SHP77 (cell line): ENCODE measurements at places on chromosomes 11 and 22.

DNA sequence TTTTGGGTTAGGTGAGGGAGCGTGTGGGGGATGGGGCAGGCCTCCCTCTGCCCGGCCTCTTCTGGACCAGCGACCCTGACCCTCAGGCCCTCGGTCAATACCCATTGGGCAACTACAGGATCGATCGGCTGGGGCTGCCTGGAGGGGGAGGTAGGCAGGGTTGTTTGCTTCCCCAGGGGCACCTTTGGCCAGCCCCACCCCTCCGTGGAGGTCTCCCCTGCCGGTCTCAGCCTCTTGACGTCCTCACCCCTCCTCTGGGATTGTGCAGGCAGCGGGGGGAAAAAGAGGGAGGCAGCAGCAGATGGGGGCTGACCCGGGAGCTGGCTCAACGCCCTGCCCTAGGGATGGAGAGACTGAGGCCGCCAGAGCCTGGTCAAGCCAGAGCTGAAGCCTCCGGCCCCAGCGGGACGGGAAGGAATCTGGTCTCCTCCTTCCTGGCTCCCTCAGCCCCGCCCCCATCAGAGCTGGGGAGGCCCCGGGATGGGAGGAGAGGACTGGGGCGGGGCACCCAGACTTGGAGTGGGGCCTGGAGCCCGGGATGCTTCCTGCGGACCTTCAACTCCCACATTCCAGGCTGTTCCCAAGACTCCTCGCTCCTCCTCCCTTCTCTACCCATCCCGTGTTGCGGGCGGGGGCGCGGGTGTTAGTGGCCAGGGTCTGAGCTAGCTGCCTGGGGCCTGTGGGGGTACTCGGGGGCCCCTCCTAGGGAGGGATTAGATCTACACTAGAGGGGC is 14.4 kb upstream of the CDC42EP1 start:
- no peak for DNase-seq

DNA sequence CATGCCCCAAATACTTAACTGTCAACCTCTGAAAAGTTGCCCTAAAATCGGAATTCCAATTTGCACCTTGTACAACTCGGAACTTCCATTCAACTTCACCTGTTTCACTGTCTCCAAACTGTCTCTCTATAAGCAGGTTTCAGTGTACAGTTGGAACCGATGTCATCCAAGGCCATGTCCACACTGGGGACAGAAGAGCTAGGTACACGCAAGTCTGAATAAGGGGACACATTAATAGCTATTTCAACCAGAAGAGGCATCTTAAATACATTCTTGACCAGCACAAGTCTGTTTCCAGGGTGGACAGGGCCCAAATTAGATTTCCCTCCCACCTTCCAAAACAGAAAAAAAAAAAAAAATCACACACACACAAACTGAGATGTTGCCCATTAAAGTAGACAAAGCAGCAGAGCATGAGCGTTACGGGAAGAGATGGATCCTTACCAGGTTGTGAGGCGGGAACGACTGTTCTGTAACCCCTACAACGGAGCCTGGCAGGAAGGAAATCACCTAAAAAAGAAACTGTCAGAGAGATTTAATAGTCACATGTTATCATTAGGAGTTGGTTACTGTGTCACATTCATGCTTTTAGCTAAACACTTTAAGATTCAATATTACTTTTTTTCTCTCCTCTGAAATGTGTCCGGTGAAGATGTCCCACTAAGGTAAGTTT is 1.7 kb downstream of the CREBZF start:
- no peak for DNase-seq

- DNase-seq = no peak
Measured at GRCh38 chr11:94310191-94310875, 6.0 kb downstream of the IZUMO1R start.

DNA sequence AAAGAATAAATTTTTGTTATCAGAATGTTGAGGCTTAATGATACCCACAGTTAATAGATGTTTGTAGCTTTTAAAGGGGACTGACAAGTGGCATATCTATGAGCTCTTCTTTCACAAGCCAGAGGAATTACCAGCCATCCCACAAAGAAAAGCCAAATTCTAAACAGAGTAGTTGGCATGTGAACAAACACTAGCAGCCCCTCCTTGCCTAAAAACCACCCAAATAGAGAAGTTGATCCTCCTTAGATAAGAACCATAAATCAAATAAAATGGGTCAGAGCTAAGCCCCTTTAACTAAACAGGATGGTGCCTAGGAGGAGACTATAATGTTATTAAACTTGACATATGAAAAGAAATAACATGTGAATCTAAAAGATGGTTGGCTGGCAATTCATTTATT is 11.4 kb downstream of the LPXN start:
- no peak for DNase-seq

- DNase-seq = no peak
Measured at GRCh38 chr11:7551571-7551970, 37.8 kb downstream of the PPFIBP2 start.

GRCh38 chr11:122728561-122728960 is 73.0 kb downstream of the UBASH3B start:
- DNase-seq = no peak

- no peak for DNase-seq
Measured at GRCh38 chr22:25084405-25085107, 115.1 kb upstream of the CRYBB3 start.

GRCh38 chr11:91866642-91867041 is 358.0 kb upstream of the FAT3 start:
- no peak for DNase-seq

GRCh38 chr11:109267293-109268095 is 154.5 kb upstream of the C11orf87 start:
- no peak for DNase-seq

- DNase-seq = no peak
Measured at GRCh38 chr11:17692931-17693330, 26.4 kb upstream of the MYOD1 start.

DNA sequence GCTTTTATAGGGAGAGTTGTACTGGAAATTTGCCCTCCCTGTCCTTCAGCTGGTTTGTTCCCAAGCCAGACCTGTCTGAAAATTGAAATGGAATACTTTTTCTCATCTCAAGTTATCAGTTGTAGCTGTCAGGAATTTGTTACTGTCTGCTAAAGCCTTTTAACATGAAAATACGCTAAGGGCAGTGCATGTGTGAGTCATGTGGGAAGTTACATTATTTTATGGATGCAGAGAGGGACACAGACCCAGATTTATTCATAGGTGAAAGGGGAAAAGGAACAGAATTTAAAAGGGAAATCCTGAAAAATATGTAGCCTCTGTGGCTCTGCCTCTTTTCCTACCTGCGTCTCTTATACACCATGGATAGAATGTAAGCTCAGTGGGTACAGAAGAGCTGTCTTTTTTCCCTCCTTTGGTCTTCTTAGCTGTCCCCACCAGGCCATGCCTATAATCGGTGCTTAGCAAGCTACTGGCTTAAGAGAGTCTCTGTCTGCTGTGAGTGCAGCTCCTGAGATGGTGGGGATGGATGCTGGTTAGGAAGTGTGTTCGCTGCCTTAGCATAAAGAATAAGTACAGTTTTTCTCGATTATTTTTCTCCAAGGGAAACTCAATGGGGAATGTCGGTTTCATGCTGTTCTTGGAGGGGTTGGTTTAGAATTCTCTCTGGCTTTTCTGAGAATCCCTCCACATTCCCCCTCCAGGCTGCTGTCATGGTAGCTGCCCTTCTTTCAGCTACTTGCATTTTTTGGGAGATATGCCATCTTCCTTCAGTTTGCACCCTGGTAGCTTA is 166.8 kb downstream of the TEAD1 start:
- DNase-seq = no peak

- peak; percentile 21 for DNase-seq
Measured at GRCh38 chr11:83157594-83158356, 844 bp downstream of the PCF11 start.

- no peak for DNase-seq
Measured at GRCh38 chr22:21904250-21904789, 36.9 kb upstream of the MAPK1 start.

GRCh38 chr11:66327171-66328030 is 8.8 kb downstream of the RIN1 start:
- DNase-seq = no peak

DNA sequence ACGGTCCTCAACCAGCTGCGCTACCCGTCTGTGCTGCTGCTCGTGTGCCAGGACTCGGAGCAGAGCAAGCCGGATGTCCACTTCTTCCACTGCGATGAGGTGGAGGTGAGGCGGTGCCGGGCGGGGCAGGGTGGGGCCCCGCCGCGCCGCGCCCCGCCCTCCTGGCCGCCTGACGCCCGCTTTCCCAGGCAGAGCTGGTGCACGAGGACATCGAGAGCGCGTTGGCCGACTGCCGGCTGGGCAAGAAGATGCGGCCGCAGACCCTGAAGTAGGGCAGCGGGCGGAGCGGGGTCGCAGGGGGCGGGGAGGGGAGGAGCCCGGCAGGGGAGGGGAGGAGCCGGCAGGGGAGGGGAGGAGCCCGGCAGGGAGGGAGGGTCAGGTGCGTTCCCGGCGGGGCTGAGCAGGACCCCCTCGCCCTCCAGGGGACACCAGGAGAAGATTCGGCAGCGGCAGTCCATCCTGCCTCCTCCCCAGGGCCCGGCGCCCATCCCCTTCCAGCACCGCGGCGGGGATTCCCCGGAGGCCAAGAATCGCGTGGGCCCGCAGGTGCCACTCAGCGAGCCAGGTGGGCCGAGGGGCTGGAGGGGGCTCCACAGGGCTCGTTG is 14.7 kb downstream of the EPS8L2 start:
- no peak for DNase-seq

DNA sequence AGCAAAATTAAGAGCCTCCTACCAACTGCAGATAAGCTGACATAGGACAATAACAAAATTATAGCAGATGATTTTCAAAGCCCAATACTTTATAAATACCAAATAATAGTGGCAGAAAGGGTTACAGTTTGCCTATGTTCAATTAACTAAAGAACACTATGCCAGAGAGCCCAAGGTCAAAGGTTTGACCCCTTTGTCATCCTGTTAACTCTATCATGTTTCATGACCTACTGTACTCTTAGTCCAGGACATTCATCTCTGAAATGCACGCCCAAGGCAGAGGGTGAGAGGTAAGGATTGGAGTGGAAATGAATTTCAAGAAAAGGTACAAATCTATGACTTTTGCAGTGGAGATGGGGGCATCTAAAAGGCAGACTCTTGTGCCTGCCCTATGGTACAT is 70.6 kb downstream of the DDIAS start:
- no peak for DNase-seq

DNA sequence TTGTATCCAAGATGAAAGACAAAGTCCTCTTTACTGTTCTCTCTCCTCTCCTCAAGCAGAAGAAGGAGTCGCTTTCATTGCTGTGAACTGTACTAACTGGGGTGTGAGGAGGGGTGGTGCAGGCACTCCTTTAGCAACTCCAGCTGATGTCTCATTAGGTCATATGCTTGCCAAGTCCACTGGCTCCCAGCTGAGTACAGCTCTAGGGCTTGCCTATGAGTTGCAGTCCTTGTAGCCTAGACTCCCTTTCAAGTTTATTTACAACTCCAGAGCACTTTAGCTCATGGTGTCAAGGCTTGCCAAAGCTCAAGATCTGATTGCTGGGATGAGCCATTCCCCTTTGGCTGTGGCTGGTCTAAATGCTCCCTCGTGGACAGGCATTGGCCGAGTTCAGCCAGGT is 55.1 kb upstream of the PDGFD start:
- DNase-seq = no peak

DNA sequence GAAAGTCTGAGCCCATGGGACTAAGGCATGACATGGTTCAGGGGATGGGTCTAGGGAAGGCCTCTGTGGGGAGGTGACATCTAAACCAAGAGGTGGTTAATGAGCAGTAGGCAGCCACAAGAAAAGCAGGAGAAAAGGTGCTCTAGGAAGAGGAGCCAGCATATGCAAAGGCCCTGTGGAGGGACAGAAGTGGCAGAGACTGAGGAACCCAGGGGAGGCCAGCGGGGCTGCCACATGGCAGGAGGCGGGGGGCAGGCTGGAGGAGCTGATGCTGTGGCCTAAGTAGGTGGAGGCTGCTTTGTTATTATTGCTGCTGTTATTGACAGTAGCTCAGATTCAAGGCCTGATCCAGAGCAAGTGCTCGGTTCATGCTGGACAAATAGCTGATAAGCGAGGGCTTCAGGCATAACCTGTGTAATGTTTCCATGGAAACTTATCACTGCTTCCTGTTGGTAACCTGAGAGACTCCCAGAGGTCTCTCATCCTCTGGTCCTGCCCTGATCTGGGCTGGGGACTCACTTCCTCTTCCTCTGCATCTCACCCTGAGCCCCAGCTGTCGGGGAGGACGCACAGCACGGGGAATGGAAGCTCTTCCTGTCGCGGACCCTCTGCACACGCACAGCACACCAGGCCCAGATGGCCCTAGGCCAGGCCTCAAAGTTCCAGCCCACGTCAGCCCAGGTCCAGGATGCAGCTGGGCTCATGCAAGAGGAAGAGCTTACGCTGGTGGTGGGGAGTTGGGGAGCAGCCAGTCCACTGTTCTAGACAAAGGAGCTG is 75.2 kb upstream of the TP53I11 start:
- peak; percentile 50 for DNase-seq

DNA sequence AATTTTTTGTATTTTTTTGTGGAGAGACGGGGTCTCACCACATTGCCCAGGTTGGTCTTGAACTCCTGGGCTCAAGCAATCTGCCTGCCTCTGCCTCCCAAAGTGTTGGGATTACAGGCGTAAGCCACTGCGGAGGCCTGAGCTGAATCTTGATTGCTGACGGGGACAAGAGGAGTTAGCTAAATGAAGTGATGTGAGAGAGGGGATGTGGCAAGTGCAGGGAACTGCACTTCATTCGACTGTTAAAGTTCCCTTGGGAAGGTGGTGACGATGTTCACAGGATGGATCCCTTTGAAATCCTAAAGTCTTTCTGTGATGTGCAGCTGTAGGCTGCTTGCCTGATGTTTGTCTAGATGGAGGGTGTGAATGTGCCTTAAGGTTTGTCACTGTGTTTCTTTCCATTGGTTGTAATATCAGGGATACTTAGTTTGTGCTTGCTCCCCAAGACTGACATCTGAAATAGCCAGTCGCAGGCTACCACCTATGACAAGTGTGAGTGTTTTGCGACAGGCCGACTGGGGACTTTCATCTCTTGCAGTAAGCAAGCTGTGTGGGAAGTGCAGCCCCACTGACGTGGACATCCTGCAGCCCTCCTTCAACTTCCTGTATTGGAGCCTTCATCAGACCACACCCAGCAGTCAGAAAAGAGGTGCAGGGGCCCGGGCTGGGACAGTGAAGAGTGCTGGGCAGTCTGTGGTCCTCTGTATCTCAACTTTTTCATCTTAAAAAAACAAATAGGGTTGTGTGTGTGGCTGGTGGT is 19.6 kb upstream of the CCDC134 start:
- no peak for DNase-seq

GRCh38 chr22:17767233-17768065 is 6.8 kb downstream of the BID start:
- DNase-seq = no peak

- DNase-seq = peak; percentile 52
Measured at GRCh38 chr11:75347781-75348566, 3.5 kb downstream of the ARRB1 start.

- no peak for DNase-seq
Measured at GRCh38 chr11:118740892-118741291, 50.1 kb downstream of the DDX6 start.

DNA sequence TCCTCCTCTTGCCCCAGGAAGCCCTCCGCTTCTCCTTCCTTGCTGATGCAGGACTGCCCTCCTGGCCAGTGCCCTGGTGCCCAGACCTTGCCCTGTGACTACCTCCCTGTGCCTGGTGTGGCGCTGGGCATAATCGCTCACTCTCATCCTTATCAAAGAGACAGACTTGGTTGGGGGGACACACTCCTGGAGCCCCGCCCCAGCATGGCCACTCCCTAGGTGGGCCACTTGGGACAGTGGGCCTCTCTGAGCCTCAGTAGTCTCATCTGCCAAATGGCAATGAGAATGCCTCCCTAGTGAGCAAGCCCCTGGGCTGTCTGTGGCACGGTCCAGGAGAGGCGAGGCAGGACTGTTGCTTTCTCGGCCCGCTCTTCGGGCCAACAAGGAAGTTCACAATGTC is 72.7 kb upstream of the TSPAN18 start:
- no peak for DNase-seq
